ENCODE measurements at places on chromosomes 5 and 9.
A peak's percentile ranks its signal among the peaks of the same experiment; 100 is the strongest.

DNA sequence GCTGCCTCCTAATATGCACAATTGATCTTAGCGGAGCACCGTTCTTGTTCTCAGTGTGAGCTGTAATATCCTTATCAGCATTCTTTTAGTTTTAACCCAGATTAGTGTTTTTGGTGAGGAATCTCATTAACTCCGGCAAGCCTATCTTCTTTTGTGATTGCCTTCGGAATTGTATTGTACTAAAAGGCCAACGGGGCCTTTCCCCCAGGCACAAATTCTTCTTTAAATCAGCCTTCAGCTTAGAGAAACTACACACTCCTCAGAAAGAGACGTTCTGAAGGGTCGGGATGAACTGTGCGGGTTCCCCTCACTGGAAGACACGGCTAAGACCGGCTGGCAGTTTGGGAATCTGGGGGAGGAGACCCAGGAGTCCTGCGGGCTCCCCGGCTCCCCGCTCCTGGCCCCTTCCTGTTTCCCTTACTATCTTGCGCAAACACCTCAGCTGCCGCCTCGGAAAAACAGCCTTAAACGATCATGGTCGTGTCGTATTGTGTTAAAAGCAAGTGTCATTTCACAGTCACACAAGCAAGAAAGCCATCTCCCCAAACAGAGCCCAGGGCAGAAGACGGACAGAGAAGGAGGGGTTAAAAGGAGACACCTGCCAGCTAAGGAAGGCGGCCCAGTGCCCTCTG, 353.1 kb upstream of the IRX2 start:
- DNase-seq = peak; percentile 41

- peak; percentile 35 for DNase-seq
Measured at GRCh38 chr5:147558826-147559225, 49.0 kb upstream of the DPYSL3 start.

- peak; percentile 27 for DNase-seq
Measured at GRCh38 chr5:83548581-83548980, 77.0 kb downstream of the VCAN start.

- peak; percentile 89 for DNase-seq
Measured at GRCh38 chr5:54905942-54906537, 79.4 kb downstream of the ESM1 start.

GRCh38 chr5:67998709-67999261, 216.8 kb upstream of the PIK3R1 start:
- DNase-seq = no peak

- DNase-seq = no peak
Measured at GRCh38 chr5:173591056-173591514, 25.4 kb downstream of the BOD1 start.

DNA sequence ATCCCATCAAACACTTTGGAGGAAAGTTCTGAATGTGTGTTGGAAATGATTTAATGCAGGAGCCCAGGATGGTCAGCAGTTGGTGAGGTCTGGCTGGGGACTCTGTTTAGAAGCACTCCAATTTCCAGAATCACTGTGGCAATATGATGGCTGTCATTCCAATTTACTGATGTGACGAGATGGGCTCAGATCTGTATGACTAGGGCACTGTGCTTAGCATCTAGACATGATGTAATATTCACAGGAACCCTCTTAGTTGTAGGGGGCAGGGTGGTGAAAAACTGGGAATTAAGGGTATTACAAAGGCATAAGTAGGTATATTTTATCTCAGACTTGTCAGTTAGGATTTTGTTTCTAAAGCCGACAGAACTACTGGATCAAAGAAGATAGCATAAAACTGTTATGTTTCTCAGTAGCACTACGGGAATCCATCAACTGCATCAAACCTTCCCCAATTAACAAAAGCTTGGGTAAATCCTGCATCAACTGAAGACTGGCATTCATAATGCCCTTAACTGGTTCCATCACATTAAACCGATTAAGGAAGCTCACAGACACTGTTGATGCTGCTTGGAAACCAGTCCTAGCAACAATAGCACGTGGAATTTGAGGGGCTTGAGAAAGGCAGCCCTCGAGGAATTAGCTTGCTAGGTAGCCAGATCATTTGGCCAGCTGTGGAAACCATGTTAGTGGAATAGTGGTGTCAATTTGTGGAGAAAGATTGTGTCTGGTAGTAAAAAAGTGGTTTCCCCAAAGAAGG, 86.1 kb downstream of the SV2C start:
- peak; percentile 93 for DNase-seq

DNA sequence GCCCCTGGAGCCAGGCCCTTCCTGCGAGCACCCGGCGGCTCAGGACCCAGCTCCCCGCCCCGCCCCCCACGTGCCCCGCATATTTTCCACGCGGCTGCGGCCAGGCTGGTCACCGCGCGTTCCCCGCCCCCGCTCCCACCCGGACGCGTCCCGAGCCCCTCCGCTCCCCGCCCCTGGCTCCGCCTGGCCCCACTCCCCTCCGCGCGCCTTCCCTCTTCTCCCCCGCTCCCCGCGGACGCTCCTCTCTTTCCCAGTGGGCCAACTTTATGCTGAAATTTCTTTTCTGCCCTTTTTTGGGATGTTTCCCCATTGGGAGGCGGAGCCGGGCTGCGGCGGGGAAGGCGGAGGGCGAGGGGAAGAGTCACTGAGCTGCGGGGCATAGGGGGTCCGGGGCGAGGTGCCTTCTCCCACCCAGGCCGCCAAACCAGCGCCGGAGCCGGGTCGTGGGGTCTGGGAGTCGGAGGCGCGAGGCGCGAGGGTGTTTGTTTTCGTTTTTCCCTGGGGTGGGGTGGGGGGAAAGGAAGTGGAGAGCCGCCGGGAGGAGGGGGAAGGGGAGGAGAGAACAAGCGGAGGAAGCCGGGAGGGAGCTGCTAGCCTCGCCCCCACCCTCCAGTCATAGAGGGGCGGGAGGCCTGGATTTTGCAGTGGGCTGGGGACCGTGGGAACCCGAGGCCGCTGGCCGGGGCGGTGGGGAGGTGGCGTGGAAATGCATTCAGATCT, 1.0 kb upstream of the TPM2 start:
- DNase-seq = peak; percentile 78

DNA sequence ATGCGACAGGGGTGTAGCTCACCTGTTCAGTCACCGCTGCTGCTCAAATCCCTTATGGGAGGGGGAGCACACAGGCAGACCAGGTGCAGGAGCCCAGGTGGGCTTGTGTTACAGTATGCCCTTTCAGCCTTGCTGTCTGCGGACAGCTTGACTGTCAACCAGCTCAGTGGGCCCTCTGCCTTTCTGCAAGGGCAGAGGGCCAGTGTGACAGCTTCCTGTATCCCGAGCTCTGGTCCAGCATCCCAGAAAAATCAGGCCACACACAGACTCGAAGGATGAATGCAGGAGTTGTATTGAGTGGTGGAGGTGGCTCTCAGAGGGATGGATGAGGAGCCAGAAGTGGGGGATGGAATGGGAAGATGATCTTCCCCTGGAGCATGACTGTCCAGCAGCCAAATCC, 172.2 kb downstream of the C5orf15 start:
- DNase-seq = no peak

DNA sequence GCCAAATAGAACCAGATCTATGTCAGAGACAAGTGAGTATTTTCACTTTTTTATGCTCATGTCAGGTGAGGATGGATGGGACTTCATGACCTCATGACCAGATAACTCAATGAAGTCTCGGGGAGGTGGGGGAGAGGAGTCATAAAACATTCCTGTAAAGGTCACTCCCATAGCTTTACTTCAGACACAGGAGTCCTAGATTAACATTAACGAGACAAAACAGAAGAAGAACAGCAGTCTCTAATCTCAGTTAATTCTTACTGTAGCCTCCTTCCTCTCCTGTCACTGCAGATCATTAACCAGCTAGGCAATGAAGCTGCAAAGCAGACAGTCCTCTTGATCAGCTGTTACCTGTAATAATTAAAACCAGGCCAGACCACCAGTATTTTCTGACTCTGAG, 11.2 kb downstream of the CRHBP start:
- no peak for DNase-seq

GRCh38 chr9:28410411-28410810, 837.1 kb upstream of the C9orf72 start:
- DNase-seq = no peak

- no peak for DNase-seq
Measured at GRCh38 chr5:83844449-83845068, 123.9 kb upstream of the HAPLN1 start.

GRCh38 chr9:136138566-136138965, 19.9 kb upstream of the TMEM250 start:
- DNase-seq = no peak

DNA sequence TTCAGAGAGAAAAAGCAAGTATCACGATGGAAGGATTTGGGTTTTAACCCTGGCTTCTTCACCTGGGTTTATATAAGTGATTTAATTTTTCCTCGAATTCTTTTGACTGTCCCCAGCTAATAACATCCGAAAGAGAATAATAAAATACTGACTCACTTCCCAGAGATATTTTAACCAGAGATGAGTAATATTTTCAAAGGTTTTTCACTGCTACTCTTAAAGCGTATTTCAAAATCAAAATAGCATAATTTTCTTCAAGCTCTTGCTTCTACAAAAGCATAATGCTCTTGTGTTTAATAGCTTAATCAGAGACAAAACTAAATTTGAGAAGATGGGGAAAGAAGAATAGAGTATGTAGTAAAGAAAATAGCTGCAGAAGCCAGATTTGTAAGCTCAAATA, 215.2 kb upstream of the PTGER4 start:
- DNase-seq = no peak

GRCh38 chr9:100070104-100071041, 28.4 kb downstream of the ERP44 start:
- no peak for DNase-seq

- no peak for DNase-seq
Measured at GRCh38 chr9:116516456-116516855, 170.6 kb upstream of the TRIM32 start.

DNA sequence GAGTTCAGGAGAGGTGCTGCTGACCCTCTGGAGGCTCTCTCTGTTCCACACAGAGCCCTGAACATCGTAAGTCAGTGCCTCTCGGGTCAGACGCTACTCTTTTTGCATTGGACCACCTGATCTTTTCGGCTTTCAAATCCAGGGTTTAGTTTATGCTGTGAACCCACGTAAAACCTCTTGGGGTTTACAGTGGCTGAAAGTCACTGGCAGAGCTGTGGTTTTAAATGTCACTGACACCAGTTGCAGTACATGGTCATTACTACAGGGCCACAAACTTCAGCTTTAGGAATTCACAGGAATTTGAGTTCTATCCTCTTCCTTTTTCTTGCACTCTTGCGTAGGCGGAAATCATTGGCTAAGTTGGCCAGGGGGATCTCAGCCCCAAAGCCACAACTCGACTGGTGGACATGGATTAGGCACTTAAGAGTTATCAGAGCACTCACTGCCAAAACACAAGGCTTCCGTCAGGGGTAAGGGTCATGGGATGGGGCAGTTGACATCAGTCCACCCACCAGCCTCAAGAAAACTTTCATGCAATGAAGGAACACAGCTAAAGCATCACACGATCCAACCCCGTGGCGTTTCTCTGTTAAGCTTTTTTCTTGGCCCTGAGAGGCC, 76.9 kb downstream of the SFXN1 start:
- DNase-seq = no peak

- no peak for DNase-seq
Measured at GRCh38 chr9:78698371-78698770, 401.4 kb downstream of the PSAT1 start.

DNA sequence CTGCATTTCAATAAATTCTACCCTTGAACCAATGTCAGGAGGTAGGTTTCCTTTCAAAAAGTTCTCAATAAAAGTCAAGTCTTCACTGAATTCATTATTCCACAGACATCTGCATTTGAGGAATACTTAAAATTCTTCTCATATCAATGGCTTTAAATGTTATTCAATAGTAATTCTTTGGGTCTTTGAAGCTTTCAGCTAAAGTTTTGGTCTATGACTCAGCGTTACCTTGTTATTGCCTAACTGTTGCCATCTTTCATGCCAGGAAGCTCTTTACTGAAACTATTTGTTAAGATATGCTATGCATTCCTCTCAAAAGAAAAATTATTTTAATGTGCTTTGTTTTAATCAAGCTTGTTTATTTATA, 170.5 kb downstream of the NNT start:
- DNase-seq = peak; percentile 3

DNA sequence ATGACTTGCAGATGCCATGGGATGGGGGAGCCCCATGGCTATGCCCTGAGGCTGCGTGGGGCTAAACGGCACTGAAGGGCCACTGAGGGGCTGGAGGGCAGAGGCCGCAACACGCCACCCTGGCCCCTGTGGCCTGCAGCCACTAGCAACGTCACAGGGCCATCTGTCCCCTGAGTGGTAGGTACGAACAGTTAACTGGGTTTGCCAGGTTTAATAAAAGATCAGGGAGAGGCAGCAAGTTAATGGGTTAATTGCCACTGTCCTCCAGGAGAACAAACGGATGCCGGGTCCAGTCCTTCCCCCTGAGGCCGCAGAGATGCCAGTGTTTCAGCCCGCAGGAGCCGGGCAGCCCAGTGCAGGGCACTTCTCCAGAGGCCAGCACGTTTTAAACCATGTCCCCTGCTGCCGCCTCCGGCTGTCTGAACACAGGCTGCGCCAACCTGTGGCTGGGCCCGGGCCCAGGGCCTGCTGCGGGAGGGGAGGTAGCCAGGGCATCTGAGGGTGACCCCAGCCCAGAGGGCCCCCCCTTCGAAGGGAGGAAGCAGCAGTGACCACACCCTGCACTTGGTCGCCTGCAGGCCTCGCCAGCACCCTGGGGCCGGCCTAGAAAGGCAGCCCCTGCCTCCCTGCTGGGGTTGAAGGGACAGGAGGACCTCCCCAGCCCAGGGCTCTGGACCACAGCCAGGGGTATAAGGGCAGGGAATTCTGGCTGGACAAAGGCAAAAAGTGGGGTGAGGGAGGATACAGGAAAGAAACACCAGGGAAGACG, 227.3 kb downstream of the FANCC start:
- DNase-seq = no peak

DNA sequence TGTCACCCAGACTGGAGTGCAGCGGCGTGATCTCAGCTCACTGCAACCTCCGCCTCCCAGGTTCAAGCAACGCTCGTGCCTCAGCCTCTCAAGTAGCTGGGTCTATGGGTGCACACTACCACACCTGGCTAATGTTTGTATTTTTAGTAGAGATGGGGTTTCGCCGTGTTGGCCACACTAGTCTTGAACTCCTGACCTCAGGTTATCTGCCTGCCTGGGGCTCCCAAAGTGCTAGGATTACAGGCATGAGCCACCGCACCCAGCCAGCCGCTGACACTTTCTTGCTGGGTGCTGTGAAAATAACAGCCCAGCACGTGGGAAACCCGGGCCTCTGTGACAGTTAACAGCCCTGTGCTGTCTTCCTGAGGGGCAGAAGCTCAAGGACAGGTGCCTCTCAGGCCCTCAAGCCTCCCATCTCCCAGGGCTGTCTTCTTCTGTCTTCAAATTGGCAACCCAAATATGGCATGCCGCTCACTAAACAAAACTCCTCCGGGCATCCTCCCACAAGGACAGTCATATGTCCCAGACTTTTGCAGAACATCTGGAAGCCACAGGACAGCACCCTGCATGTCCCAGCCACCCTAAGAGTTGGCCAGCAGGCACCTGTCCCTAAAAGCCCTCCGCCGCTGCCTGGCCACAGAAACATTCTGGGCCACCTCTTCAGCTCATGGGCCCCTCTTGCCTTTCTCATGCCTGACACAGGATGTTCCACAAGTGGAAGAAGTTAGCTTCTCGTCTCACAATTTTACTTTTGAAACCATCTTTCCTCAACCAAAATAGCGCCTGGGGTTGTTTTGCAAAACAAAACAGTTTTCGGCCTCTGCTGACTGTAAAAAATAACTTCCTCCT, 233.6 kb downstream of the SYK start:
- DNase-seq = no peak
